ENCODE measurements at places on chromosomes 3 and 15.

GRCh38 chr3:186930143-186930640 lies at the start of gene ST6GAL1:
Gene ST6GAL1, plus strand, starts transcription at chr3:186930526. Its CDS starts 112,178 bp downstream, at chr3:187042704.
- peak; percentile 78 for DNase-seq

- no peak for DNase-seq
These were observed 753 bp downstream of the EPHB1 start for GRCh38 chr3:134795746-134796280.

DNA sequence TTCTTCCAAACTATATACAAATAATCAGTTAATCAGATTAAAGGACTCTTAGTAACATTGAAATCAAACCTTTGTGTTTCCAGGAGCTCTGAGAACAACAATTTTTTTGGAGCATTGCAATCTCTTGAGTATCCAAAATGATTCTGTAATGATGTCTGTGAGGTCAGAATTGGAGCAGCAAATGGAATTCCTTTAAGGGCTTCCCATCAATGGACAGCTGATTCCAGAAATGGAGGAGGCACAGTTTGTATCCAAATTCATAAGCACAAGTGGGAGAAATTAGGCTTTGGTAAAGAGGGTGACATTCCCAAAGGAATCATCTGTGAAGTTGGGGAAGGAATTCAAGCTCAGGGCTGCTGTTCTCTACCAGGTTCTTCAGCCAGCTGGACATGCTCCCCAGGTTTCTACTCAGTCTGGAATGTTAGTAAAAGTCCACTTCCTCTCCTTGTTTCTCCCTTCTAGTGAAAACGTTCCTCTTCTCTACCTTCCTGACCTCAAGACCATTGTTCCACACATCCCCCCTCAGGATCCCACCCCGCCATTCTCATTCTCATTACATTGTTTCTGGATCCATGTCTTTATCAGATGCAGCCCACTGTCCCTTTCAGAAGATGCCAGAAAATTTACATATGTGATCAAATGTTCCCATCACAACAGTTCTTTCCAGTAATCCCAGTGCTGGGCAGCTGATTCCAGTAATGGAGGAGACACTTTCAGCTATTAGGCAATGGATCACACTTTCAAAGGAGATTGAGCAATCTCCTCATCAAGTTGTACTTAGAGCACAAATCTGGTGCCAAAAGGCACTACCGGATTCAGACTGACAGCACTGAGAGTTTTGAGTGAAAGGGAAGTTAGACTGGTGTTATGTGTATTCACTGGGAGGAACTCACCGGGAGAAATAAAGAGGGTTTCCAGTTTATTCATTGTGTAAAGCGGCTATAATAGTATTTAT lies 391.3 kb upstream of the TPRG1 start:
- DNase-seq = no peak

DNA sequence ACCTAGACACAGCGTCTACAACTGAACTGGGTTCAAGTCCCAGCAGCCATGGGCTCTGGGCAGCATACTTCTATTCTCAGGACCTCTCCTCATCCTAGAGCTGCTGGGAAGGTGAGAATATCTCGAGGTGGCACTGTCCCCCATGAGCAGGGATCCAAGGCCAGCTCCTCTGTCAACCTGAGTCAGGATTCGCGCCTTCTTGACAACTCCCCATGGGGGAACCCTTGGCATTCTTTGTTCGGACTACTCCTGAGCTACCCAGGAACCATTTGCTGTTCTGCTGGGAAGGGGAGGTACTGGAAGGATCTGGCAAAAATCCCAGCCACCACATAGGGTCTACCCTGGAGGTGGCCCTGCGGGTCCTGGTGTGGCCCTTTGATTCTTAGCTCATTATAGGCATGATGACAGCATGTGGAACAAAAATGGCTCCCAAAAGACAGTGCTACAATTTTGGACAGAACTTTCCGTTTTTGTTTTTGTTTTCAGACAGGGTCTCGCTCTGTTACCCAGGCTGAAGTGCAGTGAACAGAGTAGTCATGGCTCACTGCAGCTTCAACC lies 22.3 kb downstream of the PLXNB1 start:
- DNase-seq = no peak

DNA sequence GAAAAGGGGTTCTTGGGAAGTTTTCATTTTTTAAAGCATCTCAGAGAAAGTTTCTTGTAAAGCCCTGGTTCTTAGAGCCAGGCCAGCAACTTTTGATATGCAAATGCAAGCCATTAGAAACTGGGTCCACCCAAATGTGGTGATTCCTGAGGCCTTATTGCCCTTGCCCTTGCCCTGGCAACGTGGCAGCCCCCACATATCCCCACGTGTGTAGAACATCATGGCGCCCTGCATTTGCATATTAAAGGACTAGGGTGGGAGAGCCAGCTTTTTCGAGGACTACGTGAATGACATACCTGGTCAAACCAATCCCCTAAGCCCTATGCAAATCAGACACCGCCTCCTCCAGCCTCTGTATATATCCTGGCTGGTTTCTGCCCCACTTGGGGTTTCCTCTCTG lies 314.9 kb upstream of the NECTIN3 start:
- DNase-seq = no peak

GRCh38 chr3:109899925-109900324 lies 562.6 kb upstream of the DPPA4 start:
- no peak for DNase-seq

DNA sequence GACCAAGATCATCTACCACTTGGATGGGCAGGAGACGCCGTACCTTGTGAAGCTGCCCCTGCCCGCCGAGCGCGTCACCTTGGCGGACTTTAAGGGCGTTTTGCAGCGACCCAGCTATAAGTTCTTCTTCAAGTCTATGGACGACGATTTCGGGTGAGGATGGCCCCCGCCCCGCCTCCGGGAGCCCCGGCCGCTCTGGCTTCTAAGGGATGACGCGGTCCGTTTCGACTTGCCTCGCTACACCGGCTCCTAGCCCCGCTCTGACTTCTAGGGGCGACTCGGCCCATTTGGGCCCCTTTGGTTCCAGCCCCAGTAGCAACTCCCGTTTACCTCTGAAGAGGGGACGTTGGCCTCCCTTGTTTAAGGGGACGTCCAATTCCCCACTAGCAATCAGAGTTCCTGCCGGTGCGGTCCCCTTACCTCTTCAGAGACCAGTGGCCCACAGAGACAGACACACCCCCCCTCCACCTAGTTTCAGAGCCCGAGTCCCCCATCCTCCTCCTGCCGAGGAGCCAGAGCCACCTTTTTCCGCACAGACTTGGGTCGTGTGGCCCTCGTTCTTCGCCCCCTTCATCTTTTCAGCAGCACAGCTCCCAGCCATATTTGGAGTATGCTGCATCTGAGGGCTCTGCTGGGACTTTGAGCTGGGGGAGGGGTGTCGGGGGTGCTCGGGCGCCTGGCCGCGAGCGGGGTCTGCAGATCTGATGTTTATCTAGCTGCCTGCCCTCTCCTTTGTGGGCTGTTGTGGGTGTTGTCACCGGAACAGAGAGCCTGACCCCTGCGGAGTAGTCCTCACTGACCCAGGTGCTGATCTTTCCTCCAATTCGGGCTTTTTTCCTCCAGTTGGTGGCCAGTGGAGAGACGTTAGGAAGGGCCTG lies 706 bp downstream of the DVL3 start:
- peak; percentile 52 for DNase-seq

- no peak for DNase-seq
These were observed 11.4 kb upstream of the PRSS50 start for GRCh38 chr3:46729038-46729437.

DNA sequence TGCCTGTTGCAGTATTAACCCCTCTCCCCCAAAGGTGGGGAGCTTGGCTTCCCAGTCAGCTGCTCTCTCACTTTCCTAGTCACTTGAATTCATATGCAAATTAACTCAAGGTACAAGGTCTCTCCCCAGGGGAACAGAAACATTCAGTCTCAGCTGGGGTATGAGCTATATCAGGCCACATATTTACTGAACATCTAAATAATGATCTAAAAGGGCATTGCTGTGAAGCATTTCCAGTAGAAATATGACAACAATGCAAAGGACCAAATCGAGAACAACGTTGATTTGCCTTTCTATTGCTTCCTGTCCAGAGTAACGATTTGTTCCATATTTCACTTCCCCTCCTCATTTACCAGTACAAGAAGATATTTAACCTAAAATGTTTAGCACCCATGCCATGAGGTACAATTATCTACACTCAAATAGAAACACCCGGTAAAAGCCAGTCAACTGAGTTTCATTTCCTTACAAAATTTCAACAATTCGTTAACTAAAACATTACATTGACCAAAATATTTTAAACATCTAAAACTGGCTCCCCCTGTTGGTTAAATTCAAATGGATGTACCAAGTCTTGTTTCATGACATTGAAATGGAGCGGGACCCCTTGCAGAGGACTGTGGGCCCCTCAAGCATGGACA lies 36.5 kb upstream of the KLHL6 start:
- no peak for DNase-seq

DNA sequence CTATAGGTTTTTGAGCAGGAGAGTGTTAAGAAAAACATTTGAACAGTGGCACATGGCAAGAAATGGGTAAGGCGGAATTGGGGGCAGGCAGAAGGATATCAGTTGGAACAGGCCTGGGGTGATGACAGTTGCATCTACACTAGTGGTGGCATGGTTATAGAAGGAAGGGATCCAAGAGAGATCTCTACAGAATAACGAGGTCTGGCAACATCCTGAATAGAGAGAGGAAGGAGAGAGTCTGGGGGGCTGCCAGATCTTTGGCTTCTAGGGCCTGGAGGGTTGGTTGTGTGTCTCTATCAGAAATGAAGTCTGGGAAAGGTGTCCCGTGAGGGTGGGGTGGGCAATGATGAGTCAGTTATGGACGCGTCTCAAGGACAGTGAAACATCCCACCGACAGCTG lies 26.3 kb downstream of the FSTL1 start:
- no peak for DNase-seq

DNA sequence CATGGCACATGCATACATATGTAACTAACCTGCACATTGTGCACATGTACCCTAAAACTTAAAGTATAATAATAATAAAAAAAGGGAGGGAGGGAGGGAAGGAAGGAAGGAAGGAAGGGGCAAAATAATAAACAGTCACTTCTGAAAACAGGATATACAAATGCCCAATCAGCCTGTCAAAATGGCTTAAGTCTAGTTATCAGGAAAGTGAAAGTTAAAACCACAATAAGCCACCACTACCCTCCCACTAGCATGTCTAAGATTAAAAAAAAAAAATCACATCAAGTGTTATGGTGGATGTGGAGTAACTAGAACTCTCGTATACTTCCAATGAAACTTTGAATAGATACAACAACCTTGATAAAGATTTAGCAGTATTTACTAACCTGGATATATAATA lies 145.6 kb upstream of the GMNC start:
- DNase-seq = no peak

DNA sequence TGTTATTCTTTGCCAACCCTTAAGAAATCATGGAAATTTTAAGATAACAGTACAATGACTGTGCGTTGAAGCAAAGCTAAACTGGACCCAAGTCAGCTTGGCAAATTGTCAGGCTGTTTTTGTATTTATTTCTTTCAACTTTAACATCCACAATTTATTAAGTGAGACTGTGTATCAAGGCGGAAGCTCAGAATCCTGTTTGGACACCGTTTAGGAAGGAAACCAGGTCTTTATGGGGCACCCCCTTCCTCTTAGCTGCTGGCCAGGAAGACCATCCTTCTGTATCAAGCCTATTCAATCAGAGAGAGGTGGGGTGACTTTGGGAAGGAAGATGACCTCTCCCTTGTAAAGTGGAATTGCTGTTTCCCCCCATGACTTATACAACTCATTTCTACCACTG lies 166.0 kb downstream of the MCTP2 start:
- DNase-seq = no peak

DNA sequence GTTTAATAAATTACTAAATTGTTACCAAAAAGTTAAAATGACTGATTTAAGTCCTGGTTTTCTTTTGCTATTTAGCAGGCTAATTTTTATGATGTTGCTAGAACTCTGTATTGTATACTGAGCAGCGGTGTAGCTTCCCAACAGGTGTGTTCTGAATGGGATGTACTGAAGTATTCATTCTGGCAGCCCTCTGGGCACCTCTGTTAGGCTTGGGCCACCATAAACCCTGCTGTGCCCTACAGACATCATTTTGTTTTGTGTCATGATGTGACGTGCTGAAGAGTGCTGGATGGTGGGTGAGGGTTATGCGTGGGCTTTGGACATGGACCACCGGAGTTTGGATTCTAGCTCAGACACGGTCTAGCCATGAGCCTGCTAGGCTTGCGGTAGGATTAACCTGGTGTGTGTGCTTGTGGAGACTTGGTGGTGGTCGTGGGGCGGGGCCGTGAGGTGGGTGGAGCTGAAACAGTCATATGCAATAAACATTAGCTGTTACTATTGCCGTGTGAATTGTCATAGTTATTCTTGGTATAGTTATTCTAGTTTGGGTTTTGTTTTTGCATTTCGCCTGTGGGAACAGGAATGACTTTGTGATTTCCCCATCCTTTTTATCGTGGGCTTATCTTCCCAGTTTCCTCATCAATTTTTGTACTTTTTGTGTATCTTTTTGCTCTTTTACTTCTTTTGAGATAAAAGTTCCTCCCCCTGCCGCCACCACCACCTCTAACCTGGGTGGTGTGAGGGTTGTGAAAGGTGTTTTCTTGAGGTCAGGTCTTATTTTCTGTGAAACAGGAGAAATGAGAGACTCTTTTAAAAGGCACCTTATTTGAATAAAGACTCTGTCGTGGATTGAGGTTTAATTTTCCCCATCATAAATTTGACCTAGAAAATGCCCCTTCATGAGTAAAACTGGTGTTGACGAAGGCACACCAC lies 93.7 kb downstream of the MCTP2 start:
- no peak for DNase-seq

- DNase-seq = no peak
These were observed 4.9 kb downstream of the RFTN1 start for GRCh38 chr3:16508591-16508995.

- no peak for DNase-seq
These were observed 53.9 kb upstream of the PAQR5 start for GRCh38 chr15:69244798-69245197.

- DNase-seq = no peak
These were observed 51.5 kb downstream of the PGPEP1L start for GRCh38 chr15:98955961-98956723.

DNA sequence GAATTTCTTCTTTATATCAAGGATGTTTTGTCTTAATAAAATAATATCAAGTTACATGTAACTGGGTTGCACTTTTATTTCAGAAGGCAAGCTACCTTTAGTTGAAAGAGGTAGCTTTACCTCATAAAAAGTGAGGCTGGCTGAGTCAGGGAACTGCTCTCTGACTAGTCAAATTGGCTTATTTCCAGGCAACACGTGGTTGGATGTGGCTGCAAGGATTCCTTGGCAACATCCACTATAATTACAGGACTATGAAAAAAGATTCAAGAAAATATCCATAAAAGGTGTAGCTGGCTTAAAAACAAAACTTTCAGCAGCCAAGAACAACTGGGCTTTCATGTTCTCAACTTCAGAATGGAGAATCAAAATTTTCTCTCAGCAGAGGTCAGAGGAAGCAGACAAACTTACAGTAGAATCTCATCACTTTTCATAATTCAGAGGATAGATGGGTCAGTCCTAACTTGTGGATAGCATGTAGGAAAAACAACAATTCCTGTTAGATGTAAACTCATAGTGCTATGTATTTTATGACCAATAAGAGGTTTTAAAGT lies 779.1 kb downstream of the MECOM start:
- DNase-seq = no peak

- no peak for DNase-seq
These were observed 52.6 kb downstream of the LRRC28 start for GRCh38 chr15:99303907-99304306.

Measured in liver (tissue), 10 donors.